ENCODE measurements at places on chromosomes 16 and 17. TPM values are rescaled to one million over a fixed set of nuclear protein-coding genes. Genes with fewer than 3 reads are reported as not detected.

The TRPV3 gene
- 0.97 TPM for total RNA-seq

The TEKT3 gene
- total RNA-seq, result not detected

The CCL1 gene
- total RNA-seq, result 0.67 TPM

The GPS2 gene
- total RNA-seq, result 34.9 TPM

The CALCOCO2 gene
- total RNA-seq, result 72.1 TPM

The SPIRE2 gene
- 0.63 TPM for total RNA-seq

The GPR179 gene
- total RNA-seq, result 0.02 TPM

The BRD7 gene
- 87.9 TPM for total RNA-seq

The CCL4L2 gene
- total RNA-seq, result 48.9 TPM

The THOC6 gene
- total RNA-seq, result 42.7 TPM
